HAP-1 (cell line): ENCODE measurements at places on chromosomes 1 and 21.

DNA sequence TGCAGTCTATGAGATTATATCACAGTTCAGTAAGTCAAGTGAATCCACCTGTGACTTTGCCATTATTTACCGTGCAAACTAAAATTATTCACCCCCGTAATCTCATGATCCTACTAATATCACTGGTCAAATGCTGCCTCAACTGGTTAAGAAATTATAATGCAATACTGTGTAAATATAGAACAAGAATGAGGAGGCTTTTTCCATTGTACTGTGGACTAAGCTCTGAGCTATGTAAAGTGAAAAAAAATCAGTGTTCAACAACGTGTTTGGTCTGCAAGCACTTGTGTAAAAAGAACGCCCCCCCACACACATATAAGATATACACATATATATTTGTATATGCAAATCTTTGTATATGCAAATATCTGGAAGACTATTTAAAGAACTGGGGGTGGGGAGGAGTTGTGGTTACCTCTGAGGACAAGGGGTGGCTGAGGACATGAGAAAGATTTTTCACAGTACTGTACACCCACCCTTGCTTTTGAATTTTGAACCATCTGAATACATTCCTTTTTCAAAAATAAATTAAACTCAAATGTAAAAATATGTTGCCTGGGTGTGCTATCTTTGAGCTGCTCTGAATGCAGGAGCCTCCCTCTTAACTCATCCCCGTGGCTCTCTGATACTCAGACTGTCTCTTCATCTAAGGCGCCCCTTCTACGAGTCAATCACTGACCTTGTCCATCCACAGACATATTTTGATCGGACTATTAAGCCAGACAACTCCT is 57.0 kb downstream of the PTP4A2 start:
- peak; percentile 46 for DNase-seq

DNA sequence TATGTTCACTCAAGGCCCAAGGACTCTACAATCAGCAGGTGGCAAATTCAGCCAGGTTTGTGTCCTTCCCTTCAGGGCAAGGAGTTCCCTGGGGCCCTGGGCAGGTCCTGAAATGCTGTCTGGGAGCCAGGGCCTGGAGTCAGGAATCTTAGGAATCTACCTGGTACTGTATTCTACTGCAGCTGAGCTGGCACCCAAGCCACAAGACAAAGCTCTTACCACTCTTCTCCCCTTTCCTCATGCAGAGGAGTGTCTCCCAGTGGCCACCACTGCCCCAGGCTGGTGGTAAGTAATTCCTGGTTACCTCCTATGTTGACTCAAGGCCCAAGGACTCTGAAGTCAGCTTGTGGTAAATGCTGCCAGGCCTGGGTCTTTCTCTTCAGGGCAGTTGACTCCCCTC is 153.4 kb downstream of the NRIP1 start:
- no peak for DNase-seq

DNA sequence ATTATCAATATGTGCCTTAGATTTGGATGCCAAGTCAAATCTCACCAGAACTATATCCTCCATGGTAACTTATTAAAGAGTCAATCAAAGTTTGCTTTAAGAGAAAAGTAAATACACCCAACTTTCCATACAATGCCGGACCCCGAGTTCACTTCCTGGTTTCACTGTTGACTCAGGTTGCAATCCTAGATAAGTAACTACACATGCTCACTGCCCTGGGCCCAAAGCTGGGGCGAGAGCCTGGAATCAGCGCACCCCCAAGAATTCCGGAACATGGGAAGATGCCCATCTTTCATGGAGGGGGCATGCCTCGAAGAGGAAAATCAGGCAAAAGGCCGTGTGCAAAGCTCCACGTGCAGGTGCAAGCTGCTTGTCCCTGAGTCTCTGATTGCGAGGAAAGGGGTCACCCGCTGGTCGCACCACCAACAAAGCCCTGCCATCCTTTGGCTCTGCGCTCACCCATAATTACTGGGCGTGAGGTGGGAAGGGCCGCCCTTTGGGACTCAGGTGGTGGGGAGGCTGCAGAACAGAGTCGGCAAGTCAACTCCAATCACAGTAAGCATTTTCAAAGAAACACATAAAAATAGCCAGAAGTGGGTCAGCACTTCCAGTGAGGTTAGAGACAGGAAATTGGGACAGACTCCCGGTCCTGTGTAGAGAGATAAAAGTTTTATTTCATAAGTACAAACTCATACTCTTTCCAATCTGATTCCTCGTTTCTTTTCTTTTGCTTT is 167.7 kb downstream of the TOMM20 start:
- DNase-seq, result no peak

DNA sequence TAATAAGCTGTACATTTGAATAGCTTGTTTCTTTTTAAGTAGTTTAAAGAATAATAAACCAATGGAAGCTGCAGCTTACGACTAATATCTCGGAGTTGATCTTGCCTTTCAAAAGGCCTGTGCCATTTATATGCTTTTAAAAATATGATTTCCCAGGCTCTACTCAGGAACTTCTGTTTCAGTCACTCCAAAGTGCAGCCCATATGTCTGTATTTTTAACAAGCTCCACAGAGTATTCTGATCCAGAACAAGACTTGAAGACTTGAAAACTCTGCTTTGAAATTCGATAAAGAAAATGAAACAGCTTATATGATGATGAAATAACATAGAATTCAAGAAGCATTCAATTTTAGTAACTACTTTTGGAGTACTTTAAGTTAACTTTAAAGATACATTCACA is 79.1 kb upstream of the PLPPR4 start:
- DNase-seq, result no peak

- no peak for DNase-seq
These were observed 160.9 kb downstream of the PTPRU start for GRCh38 chr1:29397256-29397590.

- DNase-seq, result no peak
These were observed 34.6 kb downstream of the DPYD start for GRCh38 chr1:97886199-97886598.

- no peak for DNase-seq
These were observed 265.2 kb upstream of the VAMP3 start for GRCh38 chr1:7505771-7506453.

GRCh38 chr1:199220031-199220430 is 581.2 kb downstream of the PTPRC start:
- no peak for DNase-seq

DNA sequence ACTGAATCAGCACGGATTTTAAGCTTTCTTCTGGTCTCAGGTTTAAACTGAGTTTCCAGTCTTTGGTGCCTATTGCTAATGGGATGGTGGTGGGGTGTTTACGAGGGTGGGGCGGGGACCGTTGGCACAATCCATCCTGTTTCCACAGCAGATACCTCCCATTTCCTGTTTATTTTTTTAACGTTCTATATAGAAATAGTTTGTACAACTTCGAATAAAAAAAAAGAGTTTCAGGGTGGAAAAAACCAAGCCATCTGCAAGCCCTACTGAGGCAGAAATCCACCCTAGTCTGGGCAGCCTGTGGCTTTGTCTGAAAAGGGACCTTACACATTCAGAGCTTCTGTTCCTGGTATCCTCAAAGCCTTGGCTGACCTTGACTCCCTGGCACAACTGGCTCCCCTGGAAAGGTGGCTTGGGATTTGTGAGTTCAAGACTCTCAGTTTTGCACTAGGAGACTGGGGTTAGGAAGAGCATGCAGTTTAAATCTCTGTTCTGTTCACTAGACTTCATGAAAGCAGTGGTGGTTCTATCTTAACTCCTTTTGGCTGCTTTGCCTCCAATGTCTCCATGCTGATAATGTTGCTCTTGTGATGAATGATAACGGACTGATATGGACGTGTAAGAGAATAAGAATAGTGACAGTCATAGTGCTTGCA is 46.7 kb downstream of the VANGL2 start:
- no peak for DNase-seq

DNA sequence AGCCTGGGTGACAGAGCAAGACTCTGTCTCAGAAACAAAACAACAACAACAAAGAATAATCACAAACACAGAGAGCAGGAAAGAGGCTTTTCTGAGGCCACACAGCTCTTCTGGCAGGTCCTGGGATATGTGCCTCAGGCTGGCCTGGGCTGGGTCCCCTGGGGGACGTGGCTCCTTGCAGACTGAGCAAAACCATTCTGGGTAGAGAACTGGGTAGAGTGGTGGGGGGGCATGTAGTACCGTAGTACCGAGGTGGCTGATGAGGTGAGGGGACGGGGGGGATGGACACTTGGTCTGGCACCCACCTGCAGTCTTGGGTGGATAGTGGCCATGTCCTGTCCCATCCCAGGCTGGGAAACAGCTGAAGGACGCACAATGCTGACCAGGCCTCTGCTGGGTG is 6.0 kb downstream of the TMEM82 start:
- no peak for DNase-seq

GRCh38 chr1:71706029-71706671 is 576.2 kb downstream of the NEGR1 start:
- no peak for DNase-seq

DNA sequence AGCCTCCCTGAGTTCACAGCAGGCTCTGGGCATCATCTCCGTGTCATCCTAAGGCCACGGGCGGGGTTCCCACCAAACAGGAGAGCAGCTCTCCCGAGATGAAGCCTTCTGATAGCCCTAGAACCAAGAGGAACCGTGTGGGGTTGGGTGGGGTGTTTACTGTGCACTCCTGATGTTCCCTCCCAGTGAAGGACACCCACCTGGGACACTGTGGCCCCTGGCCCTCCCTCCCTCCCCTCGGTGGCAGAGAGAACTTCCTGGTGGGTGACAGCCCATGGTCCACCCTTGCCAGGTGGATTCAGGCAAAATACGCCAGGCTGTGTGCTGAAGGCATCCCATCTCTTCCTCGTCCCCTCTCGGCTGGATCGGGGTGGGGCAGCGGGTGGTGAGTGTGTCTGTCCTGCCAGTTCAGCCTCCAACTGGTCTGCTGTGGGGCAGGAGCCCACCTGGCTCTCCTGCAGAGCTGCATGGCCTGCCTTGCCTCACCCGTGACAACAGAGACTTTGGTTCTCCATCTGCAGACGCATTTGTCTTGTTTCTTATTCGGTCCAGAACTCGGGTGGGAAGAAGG is 15.6 kb upstream of the C1orf174 start:
- no peak for DNase-seq

- no peak for DNase-seq
These were observed 91.9 kb downstream of the LRRC53 start for GRCh38 chr1:74420467-74420866.

GRCh38 chr1:222417264-222417663 is 130.6 kb downstream of the HHIPL2 start:
- DNase-seq, result no peak

- no peak for DNase-seq
These were observed 72.5 kb downstream of the SYDE2 start for GRCh38 chr1:85128316-85128715.

DNA sequence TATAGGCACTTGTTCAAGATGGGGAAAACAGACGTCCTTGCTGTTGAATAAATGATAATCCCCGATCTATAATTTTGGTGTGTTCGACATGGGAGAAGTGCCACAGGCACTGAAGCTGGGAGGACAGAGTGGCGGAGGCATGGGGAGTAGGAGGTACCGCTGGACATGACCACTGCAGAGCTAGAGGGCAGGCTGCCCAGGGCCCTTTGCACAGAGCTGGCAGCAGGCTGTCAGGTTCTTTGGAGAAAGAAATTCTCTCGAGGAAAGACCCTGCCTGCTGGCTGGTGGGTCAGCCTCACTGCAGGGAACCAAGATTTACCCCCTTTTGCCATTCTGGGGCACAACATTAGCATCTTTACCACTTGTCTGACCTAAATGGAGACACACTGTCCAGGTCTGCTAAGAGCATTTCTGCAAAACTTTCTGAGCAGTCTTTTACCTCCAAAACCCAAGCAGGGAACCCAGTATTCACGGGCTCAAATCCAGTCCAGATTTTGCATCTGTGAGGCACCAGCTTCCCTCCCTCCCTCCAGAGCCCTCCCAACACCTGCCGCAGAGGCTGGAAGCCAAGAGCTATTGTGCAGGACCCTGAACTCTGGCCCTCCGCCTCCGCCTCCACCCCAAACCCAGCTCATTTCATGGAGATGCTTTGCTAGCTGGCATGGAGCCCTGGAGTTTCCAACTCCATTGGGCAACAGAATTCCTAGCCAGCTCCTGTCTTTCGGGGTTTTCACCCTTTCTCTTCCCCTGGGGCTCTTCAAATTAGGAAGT is 142.3 kb downstream of the PLXNA2 start:
- peak; percentile 33 for DNase-seq

- DNase-seq, result no peak
These were observed 437.8 kb downstream of the LTN1 start for GRCh38 chr21:28554660-28555475.

- no peak for DNase-seq
These were observed 147.0 kb downstream of the NRIP1 start for GRCh38 chr21:14917762-14918161.
